ENCODE measurements at places on chromosomes 3 and 15.

- H3K27me3 ChIP-seq = no peaks in the 10 kb centered on the region
- no peak for DNase-seq
- H3K4me3 ChIP-seq = peak overlapping the region; percentile 94
Measured at GRCh38 chr3:150759947-150760346, 3.0 kb downstream of the SIAH2 start.

DNA sequence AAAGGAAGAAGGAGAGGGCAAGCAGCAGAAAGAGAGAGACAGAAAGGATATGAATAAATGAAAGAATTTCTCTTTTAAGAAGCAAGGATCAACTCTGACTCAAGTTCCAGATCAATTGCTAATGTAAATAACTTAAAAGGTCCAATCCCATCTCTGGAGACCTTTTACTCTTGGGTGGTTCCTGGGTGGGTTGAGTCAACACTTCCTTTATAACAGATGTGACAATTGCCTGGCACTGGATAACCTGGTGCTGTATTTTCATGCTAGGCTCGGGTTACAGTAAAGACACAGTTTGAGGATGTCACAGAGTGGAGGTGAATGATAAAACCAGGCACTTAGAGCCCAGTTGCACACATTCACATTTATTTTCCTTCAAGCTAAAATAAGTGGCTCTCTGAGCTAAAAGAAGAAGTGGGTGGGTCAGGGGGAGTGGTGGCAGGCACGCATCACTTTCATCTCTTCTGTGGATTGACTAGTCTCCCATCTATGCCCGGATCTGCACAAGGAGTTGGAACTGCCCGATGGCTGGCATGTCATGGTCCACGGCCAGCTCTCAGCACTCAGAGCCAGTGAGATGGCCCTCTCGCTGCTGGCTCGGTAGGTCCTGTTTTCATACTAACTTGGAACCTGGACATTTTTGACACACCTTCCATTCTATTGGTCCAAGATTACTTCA is 465.8 kb downstream of the FOXP1 start:
- no peak overlapping the region for H3K4me3 ChIP-seq
- H3K4me1 ChIP-seq = peaks cover 50% of the 10 kb centered on the region
- peak overlapping the region; percentile 58 for H3K27ac ChIP-seq
- DNase-seq = no peak
- no peaks in the 10 kb centered on the region for H3K27me3 ChIP-seq
- H3K36me3 ChIP-seq = peaks cover 33% of the 10 kb centered on the region

- no peak overlapping the region for H3K27ac ChIP-seq
- H3K36me3 ChIP-seq = no peaks in the 10 kb centered on the region
- no peak overlapping the region for H3K4me3 ChIP-seq
- H3K27me3 ChIP-seq = peaks cover 55% of the 10 kb centered on the region
- no peak for DNase-seq
- peaks cover 4% of the 10 kb centered on the region for H3K4me1 ChIP-seq
Measured at GRCh38 chr3:45848392-45848791, 6.5 kb upstream of the LZTFL1 start.

DNA sequence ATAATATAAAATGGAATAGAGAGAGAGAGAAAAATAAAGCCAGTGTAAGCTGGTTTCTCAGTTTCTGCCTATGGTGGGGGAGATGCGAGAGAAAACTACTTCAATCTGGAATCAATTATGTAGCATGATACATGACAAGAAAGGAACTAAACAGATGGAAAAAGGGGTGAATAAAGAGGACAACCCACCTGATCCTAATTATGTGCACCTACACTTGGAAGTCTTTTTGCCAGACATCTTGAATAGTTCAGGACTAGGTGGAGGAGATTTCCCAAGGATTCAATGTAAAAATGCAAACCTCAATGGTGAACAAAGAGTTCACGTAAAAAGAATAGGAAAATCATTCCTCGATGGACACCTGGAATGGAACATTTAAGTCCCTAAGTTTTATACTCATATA is 524.4 kb upstream of the RGMA start:
- no peak overlapping the region for H3K27ac ChIP-seq
- peaks cover 2% of the 10 kb centered on the region for H3K27me3 ChIP-seq
- no peaks in the 10 kb centered on the region for H3K4me1 ChIP-seq

DNA sequence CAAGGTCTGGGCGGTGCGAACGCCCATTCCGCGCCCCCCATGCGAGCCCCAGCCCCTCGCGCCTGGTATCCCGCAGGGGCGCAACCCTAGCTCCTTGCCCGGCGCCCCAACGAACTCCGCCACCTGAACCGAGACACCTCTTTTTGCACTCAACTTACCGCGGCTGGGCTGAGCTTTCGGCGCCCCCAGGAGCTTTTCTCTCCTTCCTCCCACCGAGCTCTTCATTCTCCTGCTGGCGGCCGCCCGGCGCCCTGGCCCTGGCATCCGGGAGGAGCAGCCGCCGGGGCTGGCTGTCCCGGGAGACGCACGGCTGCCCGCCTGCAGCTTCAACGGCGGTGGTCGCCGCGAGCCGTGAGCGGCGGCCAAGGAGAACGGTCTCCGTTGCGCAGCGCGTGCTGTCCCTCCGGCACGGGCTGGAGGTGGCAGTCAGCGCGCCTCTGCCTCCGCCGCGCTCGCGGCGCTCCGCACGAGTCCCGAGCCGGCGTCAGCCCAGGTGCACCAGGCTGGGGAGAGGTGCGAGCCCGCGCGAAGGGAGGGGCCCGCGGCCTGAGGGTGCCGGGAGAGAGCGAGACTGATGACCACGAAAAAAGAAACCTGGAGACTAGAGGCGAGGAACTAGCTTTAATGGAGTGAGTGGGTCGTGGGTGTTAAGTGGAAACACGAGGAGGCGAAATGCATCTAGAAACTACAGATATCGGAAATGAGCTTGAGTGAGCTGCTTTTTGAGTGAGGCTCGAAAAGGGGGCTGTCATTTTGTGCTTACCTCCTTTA is 621.5 kb upstream of the ZNF385D start:
- peaks cover 3% of the 10 kb centered on the region for H3K36me3 ChIP-seq
- peak; percentile 25 for DNase-seq
- H3K27me3 ChIP-seq = peaks cover 22% of the 10 kb centered on the region
- H3K4me3 ChIP-seq = no peak overlapping the region
- H3K4me1 ChIP-seq = peaks cover 3% of the 10 kb centered on the region

DNA sequence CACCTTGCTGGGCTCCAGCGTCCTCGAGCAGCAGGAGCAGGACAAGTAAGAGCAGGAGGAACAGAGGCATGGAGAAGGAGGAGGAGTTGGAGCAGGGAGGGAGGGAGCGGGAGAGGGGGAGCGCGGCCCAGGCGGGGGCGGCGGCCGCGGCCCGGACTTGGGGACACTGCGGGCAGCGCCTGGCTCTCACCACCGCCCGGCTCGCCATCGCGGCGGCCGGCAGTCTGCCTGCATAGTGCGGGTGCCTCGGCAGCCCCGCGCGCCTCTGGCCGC is 440 bp downstream of the DCBLD2 start:
- H3K4me3 ChIP-seq = peak overlapping the region; percentile 90
- H3K27me3 ChIP-seq = peaks cover 26% of the 10 kb centered on the region
- DNase-seq = no peak
- H3K36me3 ChIP-seq = no peaks in the 10 kb centered on the region

- H3K27ac ChIP-seq = no peak overlapping the region
- no peak overlapping the region for H3K4me3 ChIP-seq
- H3K36me3 ChIP-seq = no peaks in the 10 kb centered on the region
- peaks cover 9% of the 10 kb centered on the region for H3K27me3 ChIP-seq
Measured at GRCh38 chr15:78232951-78233350, 1.4 kb downstream of the ACSBG1 start.

DNA sequence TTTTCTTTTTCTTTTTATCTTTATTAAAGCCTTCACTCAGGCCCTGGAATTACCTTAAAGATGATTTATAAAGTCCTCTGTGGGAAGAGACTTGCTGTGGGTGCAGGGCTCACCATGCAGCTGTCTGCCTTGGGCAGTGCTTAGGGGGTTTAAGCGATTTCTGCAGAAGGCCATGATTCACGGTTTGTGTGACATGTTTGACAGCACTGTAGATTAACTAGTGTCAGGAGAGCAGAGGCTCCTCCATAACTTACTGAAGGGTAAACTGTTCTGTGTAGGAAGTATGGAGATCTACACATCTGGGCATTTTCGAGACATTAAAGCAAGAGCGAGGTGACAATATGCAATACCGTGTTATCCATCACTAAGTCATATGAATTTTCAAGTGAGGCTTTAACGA is 137.7 kb downstream of the LRIG1 start:
- peaks cover 2% of the 10 kb centered on the region for H3K36me3 ChIP-seq
- DNase-seq = no peak
- no peak overlapping the region for H3K4me3 ChIP-seq
- H3K27me3 ChIP-seq = no peaks in the 10 kb centered on the region

Measured in activated naive CD8-positive, alpha-beta T cell treated with anti-CD3 and anti-CD28 coated beads, Interleukin-2, amount 10 ng/mL, durations not matched to agents 7 days and 5 days (primary cell).